ENCODE measurements at places on chromosomes 13 and 19.

DNA sequence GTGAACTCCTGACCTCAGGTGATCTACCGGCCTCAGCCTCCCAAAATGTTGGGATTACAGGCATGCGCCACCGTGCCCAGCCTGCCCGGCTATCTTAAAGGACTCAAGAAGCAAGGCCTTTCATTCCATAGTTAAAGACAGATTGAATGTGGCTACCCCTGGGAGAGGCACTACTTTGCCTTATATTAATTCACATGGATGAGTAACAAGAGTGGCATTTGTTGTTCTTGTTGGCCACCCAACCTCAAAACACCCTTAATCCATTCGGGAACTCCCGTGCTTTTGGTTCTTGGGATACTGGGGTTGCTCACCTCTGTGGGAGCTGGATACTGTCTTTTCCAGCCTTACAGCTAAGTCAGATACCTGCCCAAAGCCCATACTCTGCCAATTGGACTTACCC is 34.4 kb upstream of the ABCC4 start:
- no peak for DNase-seq

- no peak for DNase-seq
Observed at GRCh38 chr13:73228546-73228945, 169.7 kb downstream of the KLF5 start.

GRCh38 chr13:78714717-78715116 is 55.8 kb upstream of the OBI1 start:
- no peak for DNase-seq

GRCh38 chr13:49683489-49683888 is 7.8 kb downstream of the EBPL start:
- DNase-seq, result no peak

DNA sequence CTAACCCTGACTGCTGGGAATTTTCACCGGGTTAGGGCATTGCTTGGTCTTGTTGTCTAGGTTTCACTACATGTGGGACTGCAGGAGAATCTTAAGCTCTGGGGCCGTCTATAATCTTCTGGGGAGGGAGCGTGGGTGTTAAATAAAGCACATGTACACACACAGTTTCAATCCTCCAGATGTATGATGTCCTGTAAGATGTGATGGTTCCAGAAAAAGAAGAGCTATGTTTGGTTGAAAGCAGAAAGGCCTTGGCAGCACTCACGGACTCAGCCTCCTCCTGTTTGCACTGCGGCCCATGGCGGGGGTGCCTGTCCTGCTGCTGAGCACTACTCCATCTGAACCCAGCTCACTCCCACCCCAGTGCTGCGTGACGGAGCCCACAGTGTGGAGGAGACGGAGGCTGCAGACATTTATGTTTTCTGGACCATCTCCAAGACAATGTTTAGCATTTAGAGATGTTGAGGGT is 343.5 kb downstream of the TEX29 start:
- no peak for DNase-seq

DNA sequence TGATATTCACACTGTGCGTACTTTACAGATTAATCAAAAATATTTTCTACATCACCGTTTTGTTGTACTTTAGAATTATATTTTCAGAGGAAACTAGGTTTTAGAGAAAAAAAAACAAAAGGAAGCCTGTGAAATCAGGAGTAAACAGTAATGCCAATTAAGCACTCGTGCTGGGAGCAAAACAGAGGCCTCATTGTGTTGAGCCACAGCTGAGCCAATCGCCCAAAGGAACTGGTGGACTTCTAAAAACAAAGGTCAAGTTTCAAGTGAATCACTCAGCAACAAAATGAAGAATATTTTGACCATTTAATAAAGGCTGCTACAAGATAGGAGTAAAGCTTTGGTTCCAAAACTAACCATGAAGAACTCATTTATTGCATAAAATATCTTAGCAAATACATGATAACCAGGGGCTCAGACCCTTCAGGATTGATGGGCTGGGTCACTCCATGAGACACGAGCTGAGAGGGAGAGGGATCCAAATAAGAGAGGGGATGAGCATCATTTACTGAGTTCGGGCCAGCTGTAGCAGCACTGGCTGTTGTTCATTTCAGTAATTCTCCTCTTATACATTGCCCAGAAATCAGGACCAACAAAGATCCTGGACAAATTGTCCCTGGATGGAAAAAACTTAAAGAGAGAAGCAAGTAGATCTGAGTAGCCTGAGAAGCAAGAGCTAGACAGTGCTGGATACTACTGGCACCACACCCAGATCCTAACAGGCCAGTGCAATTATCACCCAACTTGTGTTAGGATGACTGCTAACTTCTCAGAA is 8.3 kb upstream of the NALCN start:
- DNase-seq, result no peak

GRCh38 chr13:75360170-75360569 is 121.8 kb downstream of the TBC1D4 start:
- no peak for DNase-seq

- no peak for DNase-seq
Observed at GRCh38 chr13:28442839-28443238, 52.1 kb downstream of the FLT1 start.

DNA sequence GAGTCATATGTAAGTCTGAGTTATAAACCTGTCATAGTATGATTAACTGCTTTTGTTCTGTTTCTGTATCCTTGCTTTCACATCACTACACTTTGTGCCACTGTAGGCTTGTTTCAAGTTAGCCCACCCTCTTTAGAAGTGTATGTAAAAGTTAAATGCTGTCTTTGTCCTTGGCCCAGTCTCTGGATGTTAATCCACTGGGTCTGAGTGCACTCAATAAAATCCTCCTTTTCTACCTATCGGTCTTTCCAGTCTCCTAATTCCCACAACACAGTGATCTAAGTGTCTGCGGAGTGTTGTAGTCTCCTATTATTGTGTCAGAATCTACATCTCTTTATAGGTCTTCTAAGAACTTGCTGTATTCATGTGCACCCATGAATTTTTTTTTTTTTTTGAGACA is 14.1 kb downstream of the ZNF429 start:
- DNase-seq, result no peak

DNA sequence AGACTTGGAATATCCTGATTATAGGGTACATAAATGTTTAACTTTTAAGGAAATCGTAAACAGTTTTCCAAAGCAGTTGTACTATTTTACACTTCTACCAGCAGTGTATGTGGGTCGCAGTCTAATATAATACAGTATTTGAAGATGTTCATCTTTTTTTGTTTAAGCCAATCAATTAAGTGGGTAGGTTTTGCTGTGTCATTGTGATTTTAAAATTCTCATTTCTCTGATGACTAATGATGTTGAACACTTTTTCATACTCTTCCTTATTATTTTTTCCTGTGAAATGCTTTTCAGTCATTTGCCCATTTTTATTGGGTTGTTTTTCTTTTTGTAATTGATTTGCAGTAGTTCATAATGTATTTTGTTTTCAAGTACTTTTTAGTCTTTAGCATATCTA is 2689.7 kb downstream of the PCDH9 start:
- DNase-seq, result no peak

GRCh38 chr13:103539721-103540381 is 473.6 kb upstream of the SLC10A2 start:
- no peak for DNase-seq

DNA sequence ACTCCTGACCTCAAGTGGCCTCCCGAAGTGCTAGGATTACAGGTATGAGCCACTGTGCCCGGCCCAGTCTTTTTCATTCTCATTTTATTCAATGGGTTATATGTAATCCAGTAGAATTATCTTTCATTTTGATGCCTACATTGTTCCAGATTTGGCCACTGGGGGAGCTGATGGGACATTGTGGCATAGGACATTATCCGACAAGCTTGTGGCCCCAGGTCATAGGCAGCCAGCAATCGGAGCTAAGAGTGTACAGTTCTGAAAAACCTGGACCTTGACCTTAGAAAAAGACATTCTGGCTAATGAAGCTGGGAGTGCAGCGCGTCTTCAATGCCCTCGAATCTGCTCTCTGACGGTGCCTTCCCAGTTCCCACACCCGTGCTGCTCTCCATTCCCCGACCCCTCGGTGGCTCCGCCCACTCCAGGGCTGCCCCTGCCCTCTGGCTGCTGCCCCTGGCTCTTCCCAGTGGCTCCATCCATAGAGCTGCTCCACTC is 108.7 kb downstream of the TEX29 start:
- peak; percentile 63 for DNase-seq

DNA sequence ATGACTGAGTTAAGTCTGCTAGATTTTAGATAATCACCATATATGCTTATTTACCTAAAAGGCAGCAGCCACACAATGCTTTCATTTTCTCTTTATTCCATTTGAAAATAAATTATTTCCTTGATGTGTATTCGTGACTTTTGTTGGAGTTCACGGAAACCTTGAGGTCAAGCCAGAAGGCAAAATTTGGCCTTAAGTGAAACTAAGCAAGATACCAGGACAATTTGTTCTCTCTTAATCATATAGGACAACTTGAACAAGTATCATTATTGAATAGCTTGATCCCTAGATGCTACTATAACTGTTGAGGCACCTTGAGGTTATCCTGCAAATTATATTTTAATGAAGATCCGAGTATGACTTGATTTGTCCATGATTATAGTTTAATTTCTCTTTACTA is 429.2 kb upstream of the DACH1 start:
- DNase-seq, result no peak

DNA sequence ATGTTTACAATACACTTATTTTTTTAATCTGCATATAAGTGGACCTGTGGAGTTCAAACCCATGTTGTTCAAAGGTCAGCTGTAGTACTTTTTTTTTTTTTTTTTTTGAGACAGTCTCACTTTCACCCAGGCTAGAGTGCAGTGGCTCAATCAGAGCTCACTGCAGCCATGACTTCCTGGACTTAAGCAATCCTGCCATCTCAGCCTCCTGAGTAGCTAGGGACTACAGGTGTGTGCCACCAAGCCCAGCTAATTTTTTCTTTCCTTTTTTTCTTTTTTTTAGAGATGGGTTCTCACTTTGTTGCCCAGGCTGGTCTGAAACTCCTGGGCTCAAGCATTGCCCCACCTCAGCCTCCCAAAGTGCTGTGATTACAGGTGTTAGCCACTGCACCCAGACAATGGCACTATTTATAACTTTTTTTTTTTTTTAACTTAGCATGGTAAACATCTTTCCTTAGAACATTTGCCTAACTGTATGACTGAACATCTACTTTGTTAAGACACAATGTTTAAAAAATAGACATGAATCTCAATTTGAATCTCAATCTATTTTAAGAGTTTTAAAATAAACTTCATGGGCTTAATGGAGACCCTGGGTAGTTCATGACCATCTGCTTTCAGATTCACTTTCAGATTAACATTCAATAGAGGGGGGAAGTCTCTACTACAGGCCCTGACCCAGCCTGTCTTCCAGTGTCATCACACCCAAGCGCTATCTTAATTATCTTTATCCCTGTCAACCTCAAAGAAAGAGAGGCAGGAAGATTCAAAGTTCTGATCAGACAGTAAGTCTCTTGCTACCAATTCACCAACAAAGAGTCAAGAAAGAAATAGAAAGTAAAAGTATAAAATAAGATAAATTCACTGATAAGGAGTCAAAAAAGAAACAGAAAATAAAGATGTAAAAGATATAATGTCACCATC is 97.7 kb upstream of the DOCK9 start:
- no peak for DNase-seq

GRCh38 chr13:32852526-32852925 is 163.7 kb upstream of the KL start:
- DNase-seq, result no peak

DNA sequence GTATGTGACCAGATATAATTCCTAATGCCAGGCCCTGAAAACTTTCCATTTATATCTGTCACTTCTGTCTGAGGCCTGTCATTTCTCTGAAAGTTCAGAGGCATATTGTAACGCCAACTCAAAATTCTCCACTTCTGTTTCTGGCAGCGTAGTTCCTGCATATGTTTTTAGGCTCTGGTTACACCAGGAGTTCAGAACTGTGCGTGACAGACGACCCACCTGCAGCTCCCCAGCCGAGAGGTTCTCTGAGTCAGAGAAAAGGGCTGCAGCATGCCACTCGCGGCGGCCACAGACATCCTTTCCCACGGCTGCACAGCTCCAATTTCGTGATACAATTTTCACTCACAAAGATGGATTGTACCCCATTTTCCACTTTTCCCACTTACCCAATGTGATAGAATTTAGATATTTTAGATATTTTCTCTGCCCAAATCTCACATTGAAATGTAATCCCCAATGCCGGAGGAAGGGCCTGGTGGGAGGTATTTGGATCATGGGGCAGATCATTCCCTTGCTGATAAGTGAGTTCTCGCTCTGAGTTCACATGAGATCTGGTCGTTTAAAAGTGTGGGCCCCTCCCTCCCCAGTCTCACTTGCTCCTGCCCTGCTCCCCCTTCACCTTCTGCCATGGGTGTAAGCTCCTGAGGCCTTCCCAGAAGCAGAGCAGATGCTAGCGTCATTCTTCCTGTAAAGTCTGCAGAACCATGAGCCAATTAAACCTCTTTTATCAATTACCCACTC is 308.1 kb downstream of the LIG4 start:
- no peak for DNase-seq

DNA sequence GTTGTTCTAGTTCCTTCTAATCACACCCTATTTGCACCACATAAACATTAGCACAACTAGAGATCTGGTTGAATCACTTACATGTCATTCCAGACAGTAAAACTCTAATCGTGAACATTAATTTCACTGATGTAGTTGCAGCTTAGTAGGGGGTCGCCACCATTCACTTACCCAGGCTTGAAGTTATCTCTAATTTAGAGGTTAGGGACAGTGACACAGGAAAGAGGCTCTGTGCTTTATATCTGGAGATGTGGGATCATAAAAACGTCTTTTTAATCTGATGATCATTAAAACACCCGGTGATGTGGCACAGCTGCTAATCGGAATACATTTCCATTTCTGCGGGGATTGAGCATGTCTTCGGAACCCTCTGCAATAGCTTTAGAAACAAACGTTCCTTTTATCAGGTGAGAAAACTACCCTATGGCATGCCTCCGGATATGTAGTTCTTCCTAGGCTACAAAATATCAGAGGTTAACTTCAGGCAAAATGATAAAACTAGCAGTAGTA is 523.0 kb downstream of the MYO16 start:
- no peak for DNase-seq
